ENCODE measurements at places on chromosomes 7 and 10.

- DNase-seq: no peak
Observed at GRCh38 chr7:29231671-29232232, 37.2 kb downstream of the CHN2 start.

DNA sequence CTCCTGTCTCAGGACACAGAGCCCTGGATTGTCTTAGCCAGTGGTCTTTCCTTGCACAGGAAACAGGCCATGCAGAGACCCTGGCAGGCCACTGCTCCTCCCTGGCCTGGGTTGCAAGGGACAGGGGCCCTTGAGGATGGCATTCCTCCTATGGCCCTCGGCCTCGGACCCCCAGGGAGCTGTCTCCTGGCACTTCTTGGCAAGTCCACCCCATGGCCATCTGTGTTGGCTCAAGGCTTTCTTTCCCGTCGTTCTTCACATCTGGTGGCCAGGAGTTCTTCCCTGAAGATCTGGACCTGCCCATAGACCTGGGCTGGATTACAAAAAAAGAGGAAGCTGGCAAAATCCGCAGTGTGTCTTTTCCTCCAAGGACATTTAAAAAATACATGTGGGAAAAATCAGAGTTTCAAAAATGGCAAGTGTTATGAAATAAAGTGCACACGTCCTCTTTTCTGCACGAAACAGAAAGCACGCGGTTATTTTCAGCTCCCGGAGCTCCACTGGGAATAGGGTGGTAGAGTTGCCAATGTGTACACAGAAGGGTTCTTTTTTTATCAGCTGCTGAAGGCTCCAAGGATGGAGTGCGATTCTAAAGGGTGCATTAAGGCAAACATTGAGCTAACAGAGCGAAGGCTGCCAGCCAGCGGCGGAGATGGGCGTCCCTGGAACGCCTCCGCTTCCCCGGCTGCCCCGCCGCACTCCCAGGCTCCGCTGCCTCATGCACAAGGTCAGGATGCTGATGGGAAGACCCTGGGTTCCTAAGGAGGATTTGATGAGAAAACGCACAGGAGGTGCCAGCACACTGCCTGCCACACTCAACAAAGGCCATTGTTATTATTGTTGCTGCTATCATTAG, 62.8 kb upstream of the FAM20C start:
- no peak for DNase-seq

DNA sequence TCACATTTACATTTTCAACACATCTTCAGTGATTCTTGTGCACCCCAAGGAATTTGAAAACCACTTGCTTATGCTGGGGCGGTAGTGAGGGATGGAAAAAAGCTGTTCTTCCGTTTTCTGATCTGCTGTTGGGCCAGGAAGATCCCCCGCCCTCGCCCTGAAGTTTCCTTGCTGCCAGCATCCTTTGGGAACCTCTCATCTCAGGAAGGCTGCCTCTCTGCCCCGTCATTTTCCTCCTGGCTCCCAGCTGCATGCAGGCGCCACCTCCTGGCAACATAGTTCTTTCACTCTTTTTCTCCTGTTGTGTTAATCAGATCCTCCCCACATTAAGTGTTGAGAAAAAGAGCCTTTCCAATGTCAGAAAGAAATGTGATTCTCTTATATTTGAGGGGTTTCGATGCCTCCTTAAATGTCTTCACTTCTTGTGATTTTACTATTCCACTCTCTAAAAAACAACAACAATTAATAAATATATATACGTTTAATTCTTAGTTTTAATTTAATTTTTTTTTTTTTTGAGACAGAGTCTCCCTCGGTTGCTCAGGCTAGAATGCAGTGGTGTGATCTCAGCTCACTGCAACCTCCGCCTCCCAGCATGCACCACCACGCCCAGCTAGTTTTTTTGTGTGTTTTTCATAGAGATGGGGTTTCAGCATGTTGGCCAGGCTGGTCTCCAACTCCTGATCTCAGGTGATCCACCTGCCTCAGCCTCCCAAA, 122.9 kb downstream of the RALA start:
- DNase-seq: peak; percentile 59

DNA sequence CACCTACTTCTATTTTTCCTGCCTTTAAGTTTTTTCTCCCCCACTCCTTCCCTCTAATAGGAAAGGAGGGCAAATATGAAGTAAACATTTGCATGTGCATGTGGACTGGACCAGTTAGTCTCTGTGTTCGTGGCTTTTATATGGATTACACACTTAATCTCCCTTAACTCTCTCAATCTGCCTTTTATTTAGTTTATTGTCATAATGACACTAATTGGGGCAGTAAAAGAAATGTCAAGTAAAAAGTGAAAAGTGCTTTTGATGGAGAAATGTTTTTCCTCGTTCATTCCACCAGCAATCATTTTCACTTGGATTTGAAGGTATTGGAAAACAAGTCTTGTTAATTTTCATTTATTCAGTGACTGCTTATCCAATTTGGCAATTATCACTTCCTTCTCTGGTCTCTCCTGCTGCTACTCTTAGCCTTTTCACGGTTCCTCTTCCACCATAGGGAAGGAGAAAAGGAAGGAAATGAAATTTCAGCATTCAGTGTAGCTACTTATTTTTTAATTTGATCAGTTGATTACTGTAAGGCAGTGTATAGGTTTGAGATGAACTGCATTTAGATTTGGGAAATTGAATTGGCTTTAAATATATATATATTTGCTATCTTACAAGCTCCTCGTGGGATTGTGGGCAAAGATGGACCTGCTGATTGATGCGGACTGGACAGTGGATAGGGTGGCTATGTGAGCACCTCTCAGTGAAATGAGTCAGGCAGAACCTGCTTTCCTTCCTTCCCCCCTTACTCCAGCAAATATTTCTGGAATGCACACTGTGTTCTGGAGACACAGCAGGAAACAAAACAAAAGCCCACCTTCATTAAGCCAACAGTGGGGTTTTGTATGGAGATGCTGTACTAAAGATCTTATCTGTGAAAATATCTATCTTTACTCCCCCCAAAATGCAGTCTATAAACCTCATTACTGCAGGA, 77.5 kb downstream of the LRRC4 start:
- no peak for DNase-seq

DNA sequence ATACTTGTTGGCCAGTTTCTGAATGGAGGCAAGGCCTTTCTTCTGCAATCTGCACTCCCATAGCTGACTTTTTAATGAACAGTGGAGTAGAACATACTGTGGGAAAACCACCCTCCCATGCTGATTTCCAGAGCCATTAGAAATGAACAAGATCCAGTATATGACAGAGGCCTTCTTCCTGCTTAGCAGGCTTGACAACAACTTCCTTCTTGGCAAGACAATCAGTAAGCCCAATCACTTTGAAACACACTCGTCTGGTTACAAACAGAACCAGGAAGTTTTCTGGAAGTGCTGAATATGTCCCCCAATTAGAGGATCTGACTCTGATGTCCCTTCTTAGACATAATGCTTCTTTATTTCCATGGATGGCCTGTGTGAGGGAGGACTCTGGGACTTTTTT, 103.4 kb downstream of the SAMD9 start:
- no peak for DNase-seq

GRCh38 chr10:84427903-84428650, 99.7 kb downstream of the CCSER2 start:
- DNase-seq: no peak

GRCh38 chr10:95333997-95334804, 43.4 kb upstream of the PDLIM1 start:
- DNase-seq: no peak

DNA sequence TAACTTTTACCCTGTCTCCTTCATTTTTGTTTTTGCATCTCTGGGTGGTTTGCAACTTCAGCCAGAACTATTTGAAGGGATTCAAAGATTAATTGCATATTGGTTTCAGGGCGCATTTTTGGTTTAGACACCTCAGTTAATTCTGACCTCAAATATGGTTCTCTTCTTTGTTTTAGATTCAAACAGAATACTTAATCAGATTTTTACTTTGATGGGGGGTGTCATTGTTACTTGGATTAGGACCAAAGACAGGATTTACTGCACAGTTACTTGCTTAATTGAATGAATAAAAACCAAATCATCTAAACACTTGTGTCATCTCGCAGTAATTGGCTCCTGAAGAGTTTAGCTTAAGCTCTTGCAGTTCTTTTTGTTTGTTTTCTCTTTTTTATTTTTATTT, 100.9 kb downstream of the PHTF2 start:
- no peak for DNase-seq

All from activated T-cell treated with anti-CD3 and anti-CD28 coated beads, Interleukin-2, amount 50 U/mL, for 1 hour (primary cell).